ENCODE measurements at places on chromosomes 1 and 21. TPM values are rescaled to one million over a fixed set of nuclear protein-coding genes. Genes with fewer than 3 reads are reported as not detected.

Gene CFAP74
- total RNA-seq, result not detected

Gene KCNE2
- total RNA-seq, result not detected

GRCh38 chr1:162276493-162276892 lies 100.2 kb downstream of the SPATA46 start:
- DNase-seq, result peak; percentile 37

- peak; percentile 48 for DNase-seq
These were observed 109.1 kb upstream of the GADD45A start for GRCh38 chr1:67575861-67576260.

Gene BARHL2
- total RNA-seq, result not detected

DNA sequence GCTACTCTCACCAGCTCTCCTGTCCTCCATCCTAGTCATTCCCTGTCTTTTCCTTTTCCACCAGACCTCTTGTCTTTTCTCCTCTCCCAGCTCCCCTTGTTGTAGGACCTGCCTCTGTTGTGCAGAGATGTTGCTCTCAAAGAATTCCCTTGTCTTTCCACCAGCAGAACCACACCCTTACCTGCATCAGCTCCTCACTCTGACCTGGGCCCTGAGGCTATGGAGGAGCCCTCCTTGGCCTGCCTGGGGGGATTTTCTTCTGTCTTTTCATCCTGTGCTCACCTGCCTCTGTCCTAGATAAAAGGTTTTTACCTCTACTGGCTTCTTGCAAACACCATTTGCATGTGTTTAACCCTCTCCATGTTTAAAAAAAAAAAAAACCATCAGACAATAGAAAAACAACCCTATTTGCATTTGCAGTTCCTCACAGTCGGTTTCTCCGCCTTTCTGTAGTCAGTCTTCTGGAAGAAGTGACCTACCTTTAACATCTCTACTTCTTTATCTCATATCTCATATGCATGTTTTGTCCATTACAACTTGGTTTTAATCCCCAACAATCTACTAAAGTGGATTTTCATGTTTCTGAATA lies 12.1 kb downstream of the FCRL5 start:
- DNase-seq, result no peak

GRCh38 chr1:206590025-206590758 lies 22.1 kb downstream of the EIF2D start:
- peak; percentile 89 for DNase-seq

DNA sequence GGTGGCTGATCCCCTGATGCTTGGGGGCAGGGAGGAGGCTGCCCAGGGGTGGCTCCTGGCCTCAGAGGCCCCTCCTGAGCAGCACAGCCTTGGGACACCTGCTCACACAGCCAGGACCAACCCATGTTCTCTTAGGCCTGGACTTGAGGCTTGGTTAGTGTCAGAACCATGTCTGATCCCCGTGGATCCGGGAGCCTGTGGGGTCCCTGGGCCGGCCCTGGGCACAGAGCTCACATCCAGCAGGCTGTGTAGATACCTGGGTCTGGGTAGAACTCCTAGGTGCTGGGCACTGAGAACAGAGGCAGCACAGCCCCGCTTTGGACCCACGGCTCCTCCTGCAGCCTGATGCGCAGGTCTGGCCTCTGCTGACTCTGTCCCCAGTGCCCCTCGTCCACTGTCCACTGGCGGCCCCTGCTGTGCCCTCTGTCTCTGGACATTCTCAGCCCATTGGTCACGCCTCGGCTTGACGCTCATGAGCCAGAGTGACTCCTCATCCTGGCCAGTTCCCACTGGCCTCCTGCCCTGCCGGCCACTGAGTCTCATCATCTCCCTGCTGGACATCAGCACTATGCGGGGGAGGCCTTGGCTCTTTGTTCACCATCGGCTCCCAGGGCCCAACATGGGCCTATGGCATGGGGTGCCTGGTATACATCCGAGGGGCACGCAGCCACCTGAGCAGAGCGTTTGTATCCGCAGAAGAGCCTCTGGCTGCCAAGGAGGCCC lies 70.2 kb downstream of the TRIM11 start:
- no peak for DNase-seq

DNA sequence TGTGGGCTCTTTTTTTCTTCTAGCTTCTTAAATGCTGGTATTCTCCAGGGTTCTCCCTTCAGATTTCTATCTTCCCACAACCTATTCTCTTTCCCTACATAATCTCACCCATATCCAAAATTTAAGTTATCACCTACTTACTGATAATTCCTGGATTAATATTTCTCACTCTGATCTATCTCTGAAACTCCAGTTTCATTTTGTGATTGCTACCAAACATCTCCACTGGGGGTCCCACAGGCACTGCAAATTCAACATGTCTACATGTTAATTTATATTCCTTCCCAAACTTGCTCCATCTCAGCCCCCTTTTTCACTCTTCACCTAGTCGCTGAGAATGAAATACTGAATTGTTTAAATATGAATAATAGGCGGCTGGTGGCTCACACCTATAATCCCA lies 9.9 kb upstream of the C1orf141 start:
- peak; percentile 12 for DNase-seq

- DNase-seq, result no peak
These were observed 29.1 kb downstream of the LAMC2 start for GRCh38 chr1:183215076-183215720.

Gene TMEM81
- 1.8 TPM for total RNA-seq

Gene CCDC30
- 0.10 TPM for total RNA-seq

Gene KCNQ4
- 0.06 TPM for total RNA-seq

DNA sequence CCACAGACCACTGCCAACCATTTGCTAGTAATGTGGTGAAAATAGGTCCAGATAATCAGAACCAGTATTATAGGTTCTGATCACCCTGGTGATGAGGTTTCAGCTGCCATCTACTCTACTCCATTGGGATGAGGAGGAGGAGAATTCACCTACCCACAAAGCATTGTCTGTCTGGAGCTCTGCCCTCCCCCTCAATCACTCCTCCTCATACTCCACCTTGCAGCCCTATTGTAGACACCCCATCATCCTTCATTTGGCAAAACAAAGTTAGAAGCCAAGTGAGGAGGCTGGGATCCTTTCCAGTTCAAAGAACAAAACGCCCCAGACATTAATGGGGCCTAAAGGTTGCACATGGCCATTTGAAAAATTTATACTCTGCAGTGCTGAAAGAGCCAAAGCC lies 157.4 kb upstream of the L1TD1 start:
- DNase-seq, result no peak

Gene ZNF695
- total RNA-seq, result 10.9 TPM

- no peak for DNase-seq
These were observed 19.5 kb downstream of the NUAK2 start for GRCh38 chr1:205301842-205302588.

DNA sequence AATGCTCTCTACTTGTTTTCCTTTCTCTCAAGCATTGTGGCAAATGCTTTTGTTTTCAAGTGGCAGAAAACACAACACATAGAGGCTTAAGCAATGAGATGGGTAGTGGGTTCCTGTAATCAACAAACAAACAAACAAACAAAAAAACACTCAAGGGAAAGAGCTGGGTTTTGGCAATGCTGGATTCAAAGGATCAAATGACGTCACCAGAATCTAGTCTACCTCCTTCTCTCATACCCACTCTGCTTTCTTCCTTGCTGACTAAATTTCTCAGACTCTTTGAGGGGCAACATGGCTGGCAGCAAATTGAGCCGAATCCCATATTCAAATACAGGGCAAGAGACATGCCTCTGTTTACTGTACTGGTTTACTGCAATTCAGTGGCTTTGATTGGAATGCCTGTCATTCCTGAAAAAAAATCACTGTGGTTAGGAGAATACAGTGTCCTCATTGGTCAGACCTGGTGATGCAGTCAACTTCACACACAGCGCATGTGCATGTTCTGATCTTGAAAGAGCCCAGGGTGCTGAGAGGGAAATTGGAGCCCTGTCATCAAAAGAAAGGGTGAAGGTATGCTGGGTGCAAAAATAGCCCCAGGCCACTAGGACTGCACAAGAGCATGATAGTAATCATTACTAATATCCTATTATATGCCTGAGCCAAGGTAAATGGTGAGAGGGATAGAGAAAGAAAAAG lies 356.2 kb downstream of the KCTD3 start:
- DNase-seq, result peak; percentile 27

DNA sequence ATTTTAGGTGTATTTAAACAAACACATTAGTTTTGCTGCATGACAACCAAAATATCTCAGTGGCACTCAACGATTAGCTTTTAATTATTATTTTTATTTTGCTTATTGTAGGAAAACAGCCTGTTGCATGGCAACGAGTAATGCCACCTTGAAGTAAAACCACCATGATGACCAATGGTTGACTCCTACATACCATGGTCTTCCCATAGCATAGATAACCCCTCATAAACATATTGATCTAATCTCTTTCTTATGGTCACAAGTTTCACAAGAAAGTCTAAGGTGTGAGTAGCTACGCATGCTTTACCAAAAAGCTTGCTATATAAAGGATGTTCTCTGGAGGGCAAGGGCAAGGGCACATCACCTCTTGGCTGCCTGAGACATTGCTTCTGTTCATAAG lies 61.5 kb upstream of the PTBP2 start:
- DNase-seq, result no peak

DNA sequence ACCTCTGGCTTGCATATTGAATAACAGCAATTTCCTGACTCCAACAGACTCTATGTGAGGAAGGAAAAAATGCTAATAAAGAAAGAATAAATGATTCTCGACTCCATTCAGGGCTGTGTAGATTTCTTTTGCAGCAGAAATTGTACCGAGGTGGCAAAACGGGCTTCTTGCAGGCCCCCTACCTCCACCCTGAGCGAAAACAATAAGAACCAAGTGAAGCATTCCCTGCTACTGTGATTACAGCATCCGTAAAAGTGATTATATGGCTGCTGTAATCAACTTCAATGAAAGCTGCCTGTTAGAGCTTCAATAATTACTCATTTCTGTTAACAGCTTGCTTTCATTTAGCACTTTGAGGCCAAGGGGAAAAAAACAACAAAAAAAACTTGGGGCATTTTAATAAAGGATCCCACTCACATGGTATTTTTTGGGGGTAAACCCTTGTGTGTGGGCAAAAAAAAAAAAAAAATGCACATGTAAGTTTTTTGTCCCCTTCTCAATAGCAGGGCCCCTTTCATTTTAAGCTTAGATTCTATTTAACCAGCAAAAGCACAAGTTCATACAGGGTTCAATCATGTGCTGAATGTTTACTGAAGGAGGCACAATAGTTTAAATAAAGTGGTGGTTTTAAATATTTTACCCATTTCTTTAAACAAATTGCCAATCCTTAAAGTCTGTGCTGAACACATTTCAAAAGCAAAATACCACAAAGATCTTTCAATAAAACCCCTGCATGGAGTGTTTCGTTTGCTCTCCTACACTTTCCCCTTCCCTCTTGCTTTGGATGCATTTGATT lies 271.6 kb downstream of the LMO4 start:
- no peak for DNase-seq

GRCh38 chr1:152959801-152960451 lies 10.5 kb upstream of the SPRR4 start:
- DNase-seq, result no peak

- DNase-seq, result no peak
These were observed 622.9 kb upstream of the ADGRL4 start for GRCh38 chr1:79629414-79629813.

Gene MYOC
- total RNA-seq, result not detected

Gene CELSR2
- 1.5 TPM for total RNA-seq

- DNase-seq, result no peak
These were observed 16.9 kb downstream of the SLC45A3 start for GRCh38 chr1:205663286-205663936.

Gene RAB42
- total RNA-seq, result not detected

Gene CDCA8
- total RNA-seq, result 29.3 TPM

GRCh38 chr1:197674286-197674685 lies 101.0 kb downstream of the DENND1B start:
- DNase-seq, result no peak

- DNase-seq, result no peak
These were observed 39.3 kb upstream of the TENT5C start for GRCh38 chr1:117566556-117566955.

- no peak for DNase-seq
These were observed 159.2 kb downstream of the DYRK1A start for GRCh38 chr21:37525810-37526209.

- no peak for DNase-seq
These were observed 8.4 kb downstream of the EXTL1 start for GRCh38 chr1:26029864-26030481.

Gene MCOLN2
- total RNA-seq, result 14.9 TPM

Gene BRWD1
- total RNA-seq, result 14.6 TPM

- DNase-seq, result peak; percentile 45
These were observed 23.4 kb upstream of the RPTN start for GRCh38 chr1:152182431-152182830.

- no peak for DNase-seq
These were observed 188.3 kb upstream of the ARHGEF16 start for GRCh38 chr1:3265835-3266805.

DNA sequence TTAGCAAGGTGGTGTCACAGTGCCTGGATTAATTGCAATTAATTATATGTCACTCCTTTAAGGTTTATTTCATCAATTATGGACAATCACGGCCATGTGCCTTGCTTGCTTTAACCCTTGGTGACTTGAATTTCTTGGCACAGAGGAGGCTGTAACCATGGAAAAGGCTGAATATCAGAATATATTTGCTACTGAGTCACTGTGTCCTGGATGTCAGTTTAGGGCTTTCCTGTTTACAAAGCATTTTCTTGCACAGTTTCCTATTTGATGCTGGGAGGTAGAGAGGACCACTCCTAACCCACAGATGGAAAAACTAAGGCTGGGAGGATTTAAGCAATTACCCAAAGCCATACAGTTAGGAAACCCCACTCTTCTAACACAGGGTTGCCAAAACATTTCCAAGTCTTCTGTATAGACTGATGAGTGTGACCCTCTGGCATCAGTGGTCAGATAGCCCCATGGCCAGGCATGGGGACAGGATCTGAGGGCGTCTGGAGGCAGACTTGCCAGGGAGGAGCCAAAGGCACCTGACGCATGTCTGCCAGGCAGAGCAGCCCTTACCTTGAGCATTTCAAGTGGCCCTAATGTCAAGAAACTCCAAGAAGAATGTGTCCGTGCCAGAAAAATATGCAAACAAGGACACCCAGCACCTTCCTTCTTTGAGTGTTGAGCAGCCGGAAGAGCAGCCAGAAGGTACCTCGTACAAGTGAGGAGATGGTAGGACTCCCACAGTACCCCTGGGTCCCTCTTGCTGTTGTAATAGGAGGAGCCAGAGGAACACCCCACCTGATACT lies 34.4 kb downstream of the KCNN3 start:
- no peak for DNase-seq

Gene RNU1-4
- under 0.01 TPM for total RNA-seq
